Stimulated activated naive CD4-positive, alpha-beta T cell (primary cell): ENCODE measurements at places on chromosomes 12 and 14.

DNA sequence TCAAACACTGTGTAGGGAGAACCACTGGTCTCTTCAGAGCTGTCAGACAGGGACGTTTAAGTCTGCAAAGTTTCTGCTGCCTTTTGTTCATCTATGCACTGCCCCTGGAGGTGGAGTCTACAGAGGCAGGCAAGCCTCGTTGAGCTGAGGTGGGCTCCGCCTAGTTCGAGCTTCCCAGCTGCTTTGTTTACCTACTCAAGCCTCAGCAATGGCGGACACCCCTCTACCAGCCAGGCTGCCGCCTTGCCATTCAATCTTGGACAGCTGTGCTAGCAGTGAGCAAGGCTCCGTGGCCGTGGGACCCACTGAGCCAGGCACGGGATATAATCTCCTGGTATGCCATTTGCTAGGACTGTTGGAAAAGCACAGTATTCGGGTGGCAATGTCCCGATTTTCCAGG lies 24.6 kb upstream of the YBX3 start:
- no peak for DNase-seq

DNA sequence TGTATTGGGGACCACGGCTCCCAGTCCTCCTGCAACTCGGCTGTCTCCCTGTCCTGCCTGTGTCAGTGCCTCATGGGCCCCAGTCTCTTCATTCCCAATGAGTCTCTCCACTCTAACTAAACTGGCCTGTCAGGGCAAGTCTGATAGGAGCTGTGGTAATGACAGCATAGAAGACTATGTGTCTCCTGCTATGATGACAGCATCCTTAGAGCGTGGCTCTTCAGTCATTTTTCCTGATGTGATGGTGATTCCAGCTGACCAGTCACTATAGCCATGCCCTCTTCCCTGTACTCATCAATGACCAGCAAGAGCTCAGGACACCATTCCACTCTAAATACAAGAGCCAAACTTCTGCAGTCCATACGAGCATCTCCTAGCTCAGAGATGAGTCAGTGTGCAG lies 339.8 kb downstream of the PCNX1 start:
- no peak for DNase-seq

DNA sequence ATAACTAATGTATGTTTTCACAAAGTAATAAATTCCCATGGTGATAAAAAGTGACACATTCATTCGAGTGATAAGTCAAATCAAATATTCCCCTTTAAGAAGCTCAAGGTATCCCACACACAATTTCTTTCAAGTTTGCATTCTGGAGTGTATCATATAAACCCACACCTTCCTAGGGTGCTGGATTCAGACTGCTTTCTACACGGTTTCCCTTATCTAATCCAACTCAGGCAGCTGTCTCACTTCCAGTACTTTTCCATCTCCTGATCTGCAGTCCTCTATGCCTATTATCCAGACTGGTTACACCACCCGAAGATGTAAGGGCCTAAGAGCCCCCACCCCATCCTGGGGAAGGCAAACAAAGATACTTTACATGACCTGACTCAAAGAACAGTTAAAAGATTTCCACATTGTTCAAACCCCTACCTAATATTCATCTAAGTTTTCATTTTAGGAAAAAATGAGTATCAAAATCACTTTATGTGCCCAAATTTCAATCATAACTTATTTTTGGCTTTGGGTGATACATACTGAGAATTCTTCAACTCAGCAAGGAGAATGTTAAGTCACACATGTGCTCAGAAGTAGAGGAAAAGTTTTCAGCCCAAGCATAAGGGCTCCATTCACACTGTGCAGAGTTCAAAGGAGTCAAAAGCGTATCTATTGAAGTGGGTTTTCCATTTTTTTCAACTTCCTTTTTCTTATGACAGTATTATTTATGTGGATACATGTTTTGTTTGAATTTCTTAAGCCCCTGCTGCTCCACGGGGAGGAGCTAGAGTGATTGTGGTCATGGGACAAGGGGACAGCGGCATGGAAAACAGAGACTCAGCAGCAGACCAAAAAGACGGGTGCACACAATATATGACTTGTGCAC lies 41.8 kb downstream of the CORO1C start:
- DNase-seq: peak; percentile 26

DNA sequence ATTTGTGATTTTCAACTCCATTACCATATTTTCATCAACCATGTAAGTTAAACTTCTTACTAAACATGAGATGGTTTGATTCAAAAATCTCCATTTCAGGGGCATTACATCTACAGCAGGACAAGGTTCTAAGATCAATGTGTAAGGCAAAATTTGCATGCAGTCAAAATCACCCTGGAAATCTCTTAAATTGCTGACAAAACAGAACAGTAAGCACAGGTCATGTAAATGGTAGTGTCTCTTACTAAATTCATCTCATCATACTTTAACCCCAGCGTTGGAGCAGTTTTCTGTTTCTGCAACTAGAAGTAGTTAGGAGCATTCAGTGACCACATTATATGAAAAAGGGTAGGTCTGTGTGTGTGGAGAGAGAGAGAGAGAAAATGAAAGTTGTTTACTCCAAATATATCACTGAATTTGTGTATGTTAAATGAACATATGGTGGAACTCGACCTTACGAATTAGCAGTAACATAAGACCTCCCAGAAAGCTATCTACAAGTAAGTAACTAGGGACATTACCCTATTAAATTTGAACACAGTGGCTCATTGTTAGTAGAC lies 227.5 kb downstream of the SSPN start:
- no peak for DNase-seq

- peak; percentile 27 for DNase-seq
Observed at GRCh38 chr14:89915114-89915878, 39.2 kb downstream of the EFCAB11 start.

GRCh38 chr14:88998027-88998426 lies 173.6 kb downstream of the TTC8 start:
- no peak for DNase-seq

GRCh38 chr12:112381406-112381882 lies 787 bp downstream of the HECTD4 start:
- peak; percentile 24 for DNase-seq

DNA sequence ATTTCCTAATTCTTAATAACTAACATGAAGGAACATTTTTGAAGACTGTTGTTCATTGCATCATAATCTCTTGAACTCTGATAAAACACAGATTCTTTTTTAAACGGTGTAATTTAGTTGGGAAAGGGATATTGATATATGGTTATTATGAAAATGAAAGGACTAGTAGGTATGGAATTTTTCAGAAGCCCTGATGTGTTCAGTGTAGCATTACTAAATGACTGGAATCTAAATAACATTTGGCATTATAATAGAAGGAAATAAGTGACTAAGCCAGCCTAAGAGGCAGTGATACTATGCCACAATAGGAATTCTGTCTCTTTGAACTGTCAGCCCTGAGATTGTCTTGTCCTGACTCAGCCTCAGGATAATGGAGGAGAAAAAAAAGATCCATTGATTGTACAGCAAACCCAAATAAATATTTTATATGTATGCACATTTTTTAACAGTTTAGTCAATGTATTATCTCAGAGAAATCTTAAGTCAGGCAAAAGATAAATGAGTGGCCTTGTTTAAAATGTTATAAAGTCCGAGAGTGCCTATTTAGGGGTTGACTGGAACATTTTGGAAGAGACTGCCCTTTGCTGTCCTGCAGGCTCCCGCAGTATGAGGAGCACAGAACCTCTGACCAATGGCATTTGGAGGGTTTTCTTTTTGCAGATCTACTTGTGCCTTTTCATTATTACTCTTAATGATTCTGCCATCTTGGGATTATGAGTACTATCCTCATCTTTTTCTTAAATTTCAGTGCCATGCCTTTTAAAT lies 271.2 kb downstream of the EGLN3 start:
- DNase-seq: no peak

DNA sequence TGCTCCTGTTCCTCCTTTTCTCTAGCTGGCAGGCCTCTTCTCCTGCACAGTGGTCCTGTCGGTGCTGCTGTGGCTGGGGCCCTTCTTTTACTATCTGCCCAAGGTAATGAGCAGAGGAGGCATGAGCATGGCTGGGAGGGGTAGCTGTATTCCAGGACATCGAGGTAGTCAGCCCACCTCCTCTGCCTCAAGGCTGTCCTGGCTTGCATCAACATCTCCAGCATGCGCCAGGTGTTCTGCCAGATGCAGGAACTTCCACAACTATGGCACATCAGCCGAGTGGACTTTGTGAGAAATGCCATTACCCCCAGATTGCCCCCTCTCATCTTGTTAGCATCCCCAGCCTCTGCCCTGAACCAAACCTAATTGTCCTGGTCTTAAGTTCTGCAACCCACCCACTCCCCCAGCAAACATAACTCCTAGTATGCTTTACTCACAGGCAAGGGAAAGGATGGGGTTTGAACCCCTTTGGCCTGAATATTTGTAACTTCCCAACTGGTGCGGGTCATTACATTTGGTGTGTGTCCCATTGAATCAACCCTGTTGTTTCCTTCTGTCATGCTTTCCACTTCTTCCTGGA lies 9.1 kb downstream of the B4GALNT1 start:
- DNase-seq: no peak

DNA sequence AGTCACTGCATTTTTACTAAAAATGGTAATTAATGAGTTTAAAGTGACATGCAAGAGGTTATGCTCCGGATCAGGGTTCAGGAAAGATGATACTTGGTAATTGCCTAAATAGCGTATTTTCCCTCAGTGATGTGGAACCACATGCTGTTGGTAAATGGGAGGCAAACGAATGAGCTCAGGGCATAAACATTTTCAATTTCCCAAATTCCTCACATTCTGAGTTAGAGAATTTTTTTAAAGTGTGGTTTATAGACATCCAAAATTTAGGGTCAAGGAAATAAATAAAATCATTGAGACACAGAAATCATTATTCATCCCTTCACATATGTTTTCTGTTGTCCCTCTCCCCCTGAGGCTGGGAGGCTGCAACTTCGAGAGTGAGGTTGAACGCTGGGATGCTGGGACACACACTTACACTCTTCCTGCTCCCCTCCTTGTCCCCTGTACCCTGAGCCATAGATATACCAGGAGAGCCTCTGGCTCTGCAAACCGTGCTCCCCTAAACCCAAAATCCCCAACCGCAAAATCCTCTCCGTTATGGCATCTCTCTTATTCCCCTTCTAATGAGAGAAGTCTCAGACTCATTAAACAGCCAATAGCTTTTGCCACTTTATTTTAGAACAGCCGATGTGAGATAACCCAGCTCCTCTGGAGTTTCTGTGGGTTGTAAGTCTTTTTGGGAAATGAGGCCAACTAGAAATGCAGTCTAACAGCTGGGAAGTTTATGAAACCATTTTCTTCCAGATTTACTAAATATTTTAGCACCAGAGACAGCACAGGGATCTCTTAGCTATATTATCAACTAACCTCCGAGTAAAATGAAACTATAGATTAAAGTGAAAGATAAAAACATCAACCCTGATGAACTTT lies 21.4 kb upstream of the ADGRD1 start:
- no peak for DNase-seq

DNA sequence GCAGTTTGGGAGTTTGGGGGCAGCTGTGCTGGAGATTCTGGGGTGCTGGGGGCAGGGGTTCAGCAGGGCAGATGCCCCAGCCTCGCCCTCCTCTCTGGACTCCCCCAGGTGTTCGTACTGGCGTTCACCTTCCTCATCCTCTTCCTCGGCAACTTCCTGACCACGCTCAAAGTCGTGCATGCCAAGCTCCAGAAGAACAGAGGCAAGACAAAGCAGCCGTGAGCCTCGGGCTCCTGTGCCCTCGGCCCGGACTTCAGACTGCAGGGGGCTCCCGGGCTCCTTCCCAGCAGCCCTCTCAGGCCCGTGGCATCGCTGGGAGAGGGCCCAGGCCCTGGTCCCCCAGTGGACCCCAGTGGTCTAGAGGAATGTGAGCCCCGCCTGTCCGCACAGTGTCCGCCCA lies 18.0 kb downstream of the RHOF start:
- no peak for DNase-seq

DNA sequence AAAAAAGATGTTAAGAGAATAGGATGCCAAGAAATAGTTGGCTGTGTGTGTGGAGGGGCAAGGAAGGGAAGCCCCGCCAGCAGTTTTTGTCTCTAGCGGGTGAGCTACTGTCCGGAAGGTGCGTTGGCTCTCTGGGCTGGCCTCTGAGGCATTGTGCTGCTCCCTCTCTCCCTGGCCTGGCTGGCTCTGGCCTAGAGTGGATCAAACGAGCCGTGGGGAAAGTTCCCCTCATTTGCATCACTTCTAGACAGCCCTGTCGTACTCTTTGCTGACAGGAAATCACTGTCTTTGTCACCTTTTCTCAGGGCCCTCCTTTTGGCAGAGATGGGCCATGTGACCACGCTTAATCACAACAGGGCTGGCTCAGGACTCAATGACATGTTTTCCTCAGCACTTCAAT lies 236.1 kb upstream of the NPAS3 start:
- no peak for DNase-seq

GRCh38 chr12:104258476-104259067 lies 43.0 kb downstream of the TXNRD1 start:
- no peak for DNase-seq

- no peak for DNase-seq
Observed at GRCh38 chr14:88044776-88045446, 40.0 kb downstream of the GPR65 start.

- DNase-seq: no peak
Observed at GRCh38 chr12:93954166-93955112, 193.9 kb upstream of the PLXNC1 start.

DNA sequence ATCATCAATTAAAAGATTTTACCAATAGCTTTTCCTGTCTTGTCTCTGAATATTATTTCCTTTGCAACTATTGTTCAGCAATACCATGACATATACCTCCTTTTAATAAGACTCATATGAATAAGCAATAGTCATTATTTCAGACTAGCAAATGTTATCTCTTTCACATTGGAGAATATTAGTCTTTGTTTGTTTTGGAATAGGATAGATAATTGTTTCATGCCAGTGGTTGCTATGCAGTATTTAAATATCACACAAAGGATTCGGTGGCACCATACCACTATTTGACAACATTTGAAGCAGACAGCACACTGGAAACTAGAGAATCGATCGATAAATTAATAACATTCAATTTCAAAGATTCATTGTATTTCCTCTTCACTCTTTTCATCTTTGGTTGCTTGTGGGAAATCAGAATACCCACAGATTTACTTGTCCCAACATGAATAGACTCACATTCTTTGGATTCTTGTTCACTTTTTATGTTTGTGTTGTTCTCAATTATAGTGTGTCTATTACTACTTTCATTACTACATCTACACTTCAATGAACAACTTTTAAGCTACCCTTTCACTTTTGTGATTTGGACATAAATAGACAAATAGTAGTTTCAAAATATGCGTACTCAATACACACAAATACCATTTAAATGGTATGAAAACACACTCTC lies 42.7 kb upstream of the TBPL2 start:
- no peak for DNase-seq

DNA sequence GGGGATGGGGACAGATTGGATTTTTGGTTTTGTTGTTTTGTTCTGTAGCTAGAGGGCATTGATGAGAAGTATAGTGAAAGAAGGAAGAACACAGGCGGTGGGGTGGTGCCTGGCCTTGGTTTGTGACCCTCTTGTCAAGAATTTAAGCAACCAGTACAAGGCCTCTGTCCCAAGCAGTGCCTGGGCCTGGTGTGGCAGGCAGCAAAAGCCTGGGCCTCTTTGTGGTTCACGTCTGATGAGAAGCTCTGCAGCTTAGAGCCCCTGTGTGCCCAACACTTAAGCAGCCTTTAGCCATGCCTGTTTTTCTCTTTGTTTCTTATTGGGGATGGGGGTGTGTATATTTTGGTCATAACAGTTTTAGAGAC lies 98.0 kb downstream of the PPP2R5C start:
- DNase-seq: no peak

- peak; percentile 27 for DNase-seq
Observed at GRCh38 chr14:76810953-76811400, 1.7 kb downstream of the ANGEL1 start.

GRCh38 chr14:79585845-79586244 lies 625.5 kb downstream of the DIO2 start:
- no peak for DNase-seq
